NCI-H187 (cell line): ENCODE measurements at places on chromosomes 7 and 10.

DNA sequence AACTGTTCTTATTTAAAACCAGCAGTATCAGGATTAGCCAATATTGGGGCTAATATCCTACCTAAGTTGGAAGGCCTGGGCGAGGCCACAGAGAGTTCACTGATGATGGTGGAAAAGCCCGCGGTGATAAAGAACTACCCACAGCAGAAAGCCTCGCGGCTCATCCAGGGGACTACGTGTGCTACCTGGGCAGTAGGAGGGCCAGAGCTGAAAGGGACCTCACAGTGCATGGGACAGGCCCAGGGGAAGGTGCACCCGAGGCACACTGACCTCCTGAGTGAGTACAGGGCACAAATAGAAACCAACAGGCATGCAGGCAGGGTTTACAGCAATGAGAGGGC, 1.4 kb downstream of the WDR86 start:
- no peak for DNase-seq

GRCh38 chr7:65978891-65979582, 3.0 kb downstream of the GUSB start:
- DNase-seq, result no peak

DNA sequence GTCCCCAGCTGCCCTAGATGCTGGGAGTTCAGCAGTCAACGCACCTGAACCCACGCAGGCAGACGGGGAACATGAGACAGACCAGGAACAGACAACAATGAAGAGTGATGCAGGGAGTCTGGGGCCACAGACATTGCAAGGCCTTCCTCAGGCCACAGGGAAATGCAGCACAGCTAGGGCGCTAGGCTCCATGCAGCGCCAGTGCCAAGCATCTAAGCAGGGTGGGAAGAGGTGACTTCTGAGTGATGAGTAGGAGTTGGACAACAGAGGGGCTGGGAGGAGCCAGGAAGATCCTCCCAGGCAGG, 7.7 kb upstream of the RET start:
- no peak for DNase-seq

DNA sequence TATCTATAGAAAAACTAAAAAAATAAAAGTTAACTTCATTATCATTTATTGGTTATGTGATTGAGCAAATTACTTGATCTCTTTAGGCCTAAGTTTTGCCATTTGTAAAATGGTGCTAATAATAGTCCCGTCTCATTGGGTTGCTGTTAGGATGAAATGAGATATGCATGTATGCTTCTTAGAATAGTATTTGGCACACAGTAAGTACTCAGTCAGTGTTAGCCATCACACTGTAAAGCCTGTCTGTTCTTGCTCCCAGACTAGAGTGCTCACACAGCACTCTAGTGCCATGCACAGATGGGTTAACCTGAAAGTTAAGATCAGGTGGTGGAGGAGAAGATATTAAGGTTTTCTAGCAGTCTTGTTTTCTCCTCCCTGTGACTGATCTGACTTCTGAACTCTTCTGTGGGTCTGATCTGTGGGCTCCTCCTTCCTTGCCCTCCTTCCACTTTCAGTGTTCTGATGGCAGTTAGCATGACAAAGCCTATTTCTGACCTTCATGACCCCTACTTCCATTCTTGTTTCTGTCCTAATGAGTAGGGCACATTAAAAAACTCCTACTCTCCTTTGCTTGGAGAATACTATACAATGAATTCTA, 167.5 kb downstream of the RNLS start:
- no peak for DNase-seq

DNA sequence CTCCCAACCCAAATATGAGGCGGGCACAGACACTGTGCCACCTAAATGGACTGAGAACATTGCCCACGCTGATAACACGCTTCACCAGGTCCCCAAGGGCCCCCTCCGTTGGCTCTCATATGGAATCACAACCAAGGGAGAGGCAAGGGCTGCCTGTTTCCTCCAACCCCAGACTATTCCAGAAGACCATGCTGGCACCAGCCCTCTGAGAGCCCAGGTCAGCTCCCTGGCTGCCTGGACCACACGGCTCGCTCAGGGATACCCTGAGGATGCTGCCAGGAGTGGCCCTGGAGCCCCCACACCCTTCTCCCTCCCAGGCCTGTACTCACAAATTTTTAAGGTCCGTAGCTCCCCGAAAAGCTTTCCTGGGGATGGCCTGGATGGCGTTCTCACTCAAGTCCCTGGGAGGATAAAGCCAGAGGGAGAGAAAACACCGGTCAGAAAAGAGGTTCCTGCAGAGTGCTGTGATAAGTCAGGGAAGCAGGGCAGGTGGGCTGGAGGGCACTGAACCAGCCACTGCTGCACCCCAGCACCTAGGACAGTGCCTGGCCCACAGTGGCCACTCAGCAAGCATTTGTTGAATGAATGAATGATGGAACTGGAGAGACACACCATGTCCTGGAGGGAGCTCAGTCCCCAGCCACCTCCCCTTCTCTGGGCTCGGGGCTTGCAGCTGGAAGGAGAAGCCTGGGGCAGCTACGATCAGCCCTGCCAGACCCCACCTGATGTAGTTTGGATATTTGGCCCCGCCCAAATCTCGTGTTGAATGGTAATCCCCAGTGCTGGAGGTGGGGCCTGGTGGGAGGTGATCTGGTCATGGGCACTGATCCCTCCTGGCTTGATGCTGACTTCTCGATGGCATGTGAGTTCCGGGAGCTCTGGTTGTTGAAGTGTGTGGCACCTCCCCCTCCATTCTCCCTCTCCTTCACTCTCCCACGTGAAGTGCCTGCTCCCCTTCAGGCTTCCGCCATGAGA, 119.8 kb downstream of the SLIT1 start:
- no peak for DNase-seq

DNA sequence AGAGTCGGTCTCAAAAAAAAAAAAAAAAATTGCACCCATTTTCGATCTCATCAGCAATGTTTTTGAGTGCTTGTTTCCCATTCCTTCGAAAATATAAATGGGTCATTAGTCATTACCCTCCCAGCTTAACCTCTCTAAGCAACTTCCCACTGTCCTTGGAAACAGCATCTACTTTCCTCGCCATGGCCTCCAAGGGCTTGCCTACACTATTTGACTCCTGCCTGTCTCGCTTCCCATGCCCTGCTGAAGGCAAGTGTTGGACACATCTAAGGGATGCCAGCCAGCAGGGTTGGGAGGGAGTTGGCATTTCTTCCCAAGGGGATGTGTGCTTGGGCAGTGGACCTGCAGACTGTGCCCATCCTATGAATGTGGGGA, 12.7 kb upstream of the RHBDD2 start:
- no peak for DNase-seq

DNA sequence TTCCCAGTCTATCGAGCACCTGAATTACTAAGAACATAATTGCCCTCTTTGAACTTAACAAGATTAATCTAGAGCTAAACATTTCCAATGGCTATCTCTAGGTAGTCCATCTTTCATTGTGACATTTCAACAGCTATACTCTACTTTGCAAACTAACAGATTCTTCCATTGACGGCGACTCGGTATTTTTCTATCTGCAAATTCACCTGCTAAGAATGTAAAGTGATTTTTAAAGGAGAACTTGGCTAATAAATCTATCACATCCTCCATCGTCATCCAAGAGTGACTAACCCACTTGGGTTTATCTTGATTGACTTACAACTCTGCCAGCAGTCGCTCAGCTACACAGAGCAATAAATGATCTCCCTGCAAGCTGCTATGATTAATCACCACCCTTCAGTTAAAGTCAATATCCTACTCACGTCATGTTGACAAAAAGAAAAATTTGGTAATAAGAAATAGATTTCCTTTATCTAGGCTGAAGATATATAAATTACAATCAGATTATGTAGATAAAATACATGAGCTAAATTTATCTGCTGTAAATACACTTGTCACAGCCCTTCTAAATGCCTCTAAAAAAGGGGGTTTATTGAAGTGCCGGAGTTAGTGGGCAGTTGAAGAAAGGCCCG, 99.5 kb downstream of the SFMBT2 start:
- DNase-seq, result no peak

DNA sequence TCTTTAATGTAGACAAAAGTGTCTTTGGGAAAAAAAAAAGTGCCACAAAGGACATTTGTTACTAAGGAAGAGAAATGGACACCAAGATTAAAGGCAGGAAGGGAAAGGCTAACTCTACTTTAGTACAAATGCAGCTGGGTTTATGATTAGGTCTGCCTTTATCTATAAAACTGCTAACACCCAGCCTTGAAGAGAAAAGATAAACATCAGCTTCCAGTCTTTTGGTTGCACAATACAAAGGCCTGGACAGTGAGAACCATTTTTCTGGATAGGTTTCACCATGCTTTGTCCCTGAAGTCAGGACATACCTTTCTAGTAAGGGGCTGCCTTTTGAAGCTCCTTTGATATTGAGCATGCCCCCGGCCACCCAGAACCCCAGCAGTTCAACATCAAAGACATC, 45.1 kb downstream of the ZNF248 start:
- DNase-seq, result no peak

- no peak for DNase-seq
These were observed 9.8 kb downstream of the MAPK8 start for GRCh38 chr10:48316236-48316635.

- no peak for DNase-seq
These were observed 1676.7 kb downstream of the REEP3 start for GRCh38 chr10:65197935-65198334.

- DNase-seq, result no peak
These were observed 179.7 kb upstream of the MALRD1 start for GRCh38 chr10:18868919-18869318.

DNA sequence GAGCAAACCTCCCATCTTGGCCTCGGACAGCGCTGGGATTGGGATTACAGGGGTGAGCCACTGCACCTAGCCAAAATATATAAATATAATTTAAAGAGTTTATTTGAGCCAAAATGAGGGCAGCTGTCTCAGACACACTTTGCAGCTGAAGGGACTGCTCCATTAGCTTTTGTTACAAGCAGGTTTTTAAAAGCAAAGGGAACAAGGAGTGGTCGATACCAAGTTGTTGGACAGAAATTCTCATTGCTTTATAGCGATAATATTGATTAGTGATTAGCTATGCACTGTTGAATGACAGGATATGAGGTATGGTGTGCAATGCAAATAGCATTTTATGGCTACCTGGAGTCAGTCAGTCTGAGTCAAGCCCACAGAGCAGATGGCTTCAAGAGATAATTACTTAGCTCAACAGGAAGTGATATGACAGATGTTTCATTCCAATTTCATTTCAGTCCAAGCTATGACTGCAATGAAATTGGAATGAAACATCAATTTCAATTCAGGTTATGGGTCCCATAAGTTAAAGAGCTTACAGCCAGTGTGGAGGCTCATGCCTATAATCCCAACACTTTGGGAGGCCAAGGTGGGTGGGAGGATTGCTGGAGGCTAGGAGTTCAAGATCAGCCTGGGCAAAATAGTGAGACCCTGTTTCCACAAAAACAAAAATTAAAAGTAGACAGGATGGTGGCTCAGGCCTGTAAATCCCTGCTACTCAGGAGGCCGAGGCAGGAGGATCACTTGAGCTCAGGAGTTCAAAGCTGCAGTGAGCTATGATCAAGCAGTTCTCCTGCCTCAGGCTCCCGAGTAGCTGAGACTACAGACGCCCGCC, 23.1 kb downstream of the TYW1 start:
- no peak for DNase-seq
